AG09309 (cell line): ENCODE measurements at places on chromosomes 12 and 14.

GRCh38 chr12:3537719-3538465 lies 46.9 kb downstream of the PRMT8 start:
- DNase-seq: no peak

DNA sequence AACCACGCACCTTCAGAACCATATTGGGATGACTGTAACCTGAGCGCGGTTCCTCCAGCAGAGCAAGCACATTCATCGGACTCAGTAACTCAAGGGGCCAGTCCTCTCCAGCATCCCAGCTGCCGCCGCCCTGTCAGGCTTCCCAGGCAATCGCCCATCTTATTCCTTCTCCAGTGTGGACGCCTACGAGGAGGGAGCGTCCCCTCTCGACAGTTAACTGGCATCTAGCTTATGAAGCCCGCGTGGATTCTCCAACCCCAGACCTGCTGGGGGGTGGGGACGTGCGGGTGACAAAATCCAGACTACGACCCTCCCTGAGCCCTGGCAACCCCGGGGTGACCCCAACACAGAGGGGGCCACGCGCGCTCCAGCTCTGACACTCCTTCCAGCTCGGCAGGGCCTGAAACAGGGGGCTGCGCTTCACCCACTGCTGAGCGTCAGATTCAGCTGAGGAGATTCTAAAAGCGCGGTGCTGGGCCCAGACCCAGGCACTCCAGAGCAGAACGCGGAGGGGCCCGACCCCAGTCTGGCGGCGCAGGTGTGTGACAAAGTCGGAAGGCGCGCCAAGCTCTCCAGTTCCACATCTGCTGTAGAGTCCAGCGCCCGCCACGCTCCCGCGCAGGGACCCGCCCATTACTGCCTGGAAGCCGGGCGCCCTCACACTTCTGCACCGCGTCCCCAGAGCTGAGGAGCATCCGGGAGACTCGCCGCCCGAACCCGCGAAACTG lies 43.9 kb upstream of the ESR2 start:
- DNase-seq: no peak

- no peak for DNase-seq
Measured at GRCh38 chr12:120784804-120785203, 59.2 kb downstream of the ACADS start.

GRCh38 chr14:24699052-24699451 lies 65.1 kb upstream of the GZMB start:
- no peak for DNase-seq

- no peak for DNase-seq
Measured at GRCh38 chr14:59474172-59474571, 9.0 kb upstream of the GPR135 start.

- no peak for DNase-seq
Measured at GRCh38 chr12:89707703-89708564, 704 bp downstream of the ATP2B1 start.

GRCh38 chr12:22978962-22979361 lies 354.0 kb downstream of the ETNK1 start:
- peak; percentile 94 for DNase-seq

DNA sequence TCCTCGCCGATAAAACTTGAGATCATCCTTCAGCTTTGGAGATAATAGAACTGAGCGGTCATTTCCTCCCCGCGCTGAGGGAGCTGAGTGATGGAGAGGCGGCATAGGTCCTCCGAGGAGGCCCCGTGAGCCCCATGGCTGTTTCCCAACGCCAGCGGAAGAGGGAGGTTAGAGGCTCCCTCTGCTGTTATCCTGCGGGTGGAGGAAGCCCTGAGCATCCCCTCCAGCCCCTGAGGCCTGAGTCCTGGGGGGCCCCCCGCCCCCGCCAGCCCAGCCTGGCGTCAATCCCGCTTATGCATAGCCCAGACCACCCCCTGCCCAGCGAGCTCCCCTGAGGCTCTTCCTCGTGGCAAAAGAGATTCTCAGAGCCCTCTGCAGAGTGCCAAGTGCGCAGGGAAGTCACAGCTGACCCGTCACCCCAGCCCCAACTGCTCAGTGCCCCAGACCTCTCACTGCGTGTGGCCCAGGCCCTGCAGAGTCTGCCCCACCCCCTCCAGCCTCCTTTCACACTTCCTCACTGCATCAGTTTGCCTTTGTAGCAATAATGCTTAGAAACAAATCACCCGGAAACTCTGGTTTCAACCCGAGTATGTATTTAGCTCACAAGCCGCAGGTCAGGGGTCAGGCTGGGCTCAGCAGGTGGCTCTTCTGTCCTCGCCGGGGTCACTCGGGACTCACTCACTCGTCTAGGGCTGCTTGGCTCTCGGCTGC lies 44.7 kb upstream of the GALNT9 start:
- DNase-seq: no peak

GRCh38 chr12:13242936-13243335 lies 46.4 kb downstream of the EMP1 start:
- no peak for DNase-seq

GRCh38 chr12:123614531-123614930 lies 12.6 kb downstream of the DDX55 start:
- DNase-seq: peak; percentile 33

DNA sequence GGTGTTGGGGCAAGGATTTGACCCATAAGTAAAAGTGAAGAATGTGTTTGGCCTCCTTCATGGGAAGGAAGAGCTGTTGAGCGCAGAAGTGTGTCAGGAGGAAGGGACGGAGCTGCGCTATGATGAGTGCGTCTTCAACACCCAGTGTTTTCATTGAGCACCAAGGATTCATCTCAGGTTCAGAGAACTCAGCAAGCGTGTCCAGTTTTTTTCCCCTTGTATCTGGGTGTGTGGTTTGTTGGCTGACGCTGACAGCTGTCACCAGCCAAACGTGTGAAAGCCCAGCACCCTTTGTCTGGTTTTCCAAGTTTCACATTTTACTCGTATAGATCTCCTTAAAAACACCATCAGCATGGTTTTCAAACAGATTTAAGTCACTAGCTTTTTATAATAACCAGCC lies 12.3 kb downstream of the EP400 start:
- DNase-seq: no peak

- no peak for DNase-seq
Measured at GRCh38 chr14:20400965-20401593, 12.2 kb downstream of the TEP1 start.

- no peak for DNase-seq
Measured at GRCh38 chr14:90556012-90556477, 159.2 kb downstream of the CALM1 start.

DNA sequence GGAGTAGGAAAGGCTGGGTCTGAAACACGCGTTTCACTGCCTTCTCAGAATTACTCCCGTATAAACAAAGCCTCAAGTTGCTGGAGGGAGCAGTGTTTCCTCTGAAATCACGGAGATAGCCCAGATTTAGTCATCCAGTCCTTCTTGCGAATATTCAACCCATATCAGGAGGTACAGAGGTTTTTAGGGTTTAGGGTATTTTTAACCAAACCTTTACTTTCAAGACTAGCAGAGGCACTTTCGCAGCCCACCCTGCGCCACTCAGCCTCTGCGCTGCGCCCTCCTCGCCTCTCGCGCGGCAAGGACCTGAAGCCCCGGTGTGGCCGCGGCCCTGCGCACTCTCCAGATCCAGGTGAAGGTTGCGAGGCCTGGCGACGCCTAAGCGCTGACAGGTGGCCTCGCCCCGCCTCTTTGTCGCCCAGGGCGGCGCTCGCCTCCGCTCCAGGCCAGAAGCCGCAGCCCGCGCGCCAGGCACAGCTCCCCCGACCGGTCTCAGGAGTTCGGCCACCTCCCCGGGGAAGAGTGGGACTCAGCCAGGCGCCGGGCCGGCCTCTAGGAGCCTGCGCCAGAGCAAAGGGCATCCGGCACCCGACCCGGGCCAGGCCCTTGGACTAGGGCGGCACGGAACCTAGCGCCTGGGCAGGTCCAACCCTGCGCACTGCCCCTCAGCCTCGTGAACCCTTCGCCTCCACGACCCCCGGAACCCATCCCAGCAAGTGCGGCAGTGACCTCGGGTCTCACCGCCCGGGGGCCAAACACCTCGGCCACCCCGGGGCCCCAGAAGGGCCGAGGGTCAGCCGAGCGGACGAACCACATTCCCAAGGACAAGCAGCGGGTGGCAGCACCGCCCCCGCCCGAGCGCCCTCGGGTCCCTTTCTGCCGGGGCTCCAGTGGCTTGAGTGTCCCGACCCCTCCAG lies 1.8 kb upstream of the SAMD4A start:
- DNase-seq: no peak

DNA sequence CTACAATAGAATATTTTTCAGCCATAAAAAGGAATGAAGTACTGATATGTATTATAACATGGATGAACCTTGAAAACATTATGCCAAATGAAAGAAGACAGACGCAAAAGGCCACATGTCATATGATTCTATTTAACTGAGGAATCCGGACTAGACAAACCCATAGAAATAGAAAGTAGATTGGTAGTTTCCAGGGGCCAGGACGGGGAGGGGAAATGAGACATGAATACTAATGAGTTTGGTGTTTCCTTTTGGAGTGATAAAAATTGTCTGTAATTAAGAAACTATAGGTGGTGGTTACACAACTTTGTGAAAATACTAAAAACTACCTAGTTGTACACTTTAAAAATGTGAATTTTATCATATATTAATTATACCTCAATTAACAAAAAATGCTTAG lies 247.6 kb downstream of the BCAT1 start:
- no peak for DNase-seq

DNA sequence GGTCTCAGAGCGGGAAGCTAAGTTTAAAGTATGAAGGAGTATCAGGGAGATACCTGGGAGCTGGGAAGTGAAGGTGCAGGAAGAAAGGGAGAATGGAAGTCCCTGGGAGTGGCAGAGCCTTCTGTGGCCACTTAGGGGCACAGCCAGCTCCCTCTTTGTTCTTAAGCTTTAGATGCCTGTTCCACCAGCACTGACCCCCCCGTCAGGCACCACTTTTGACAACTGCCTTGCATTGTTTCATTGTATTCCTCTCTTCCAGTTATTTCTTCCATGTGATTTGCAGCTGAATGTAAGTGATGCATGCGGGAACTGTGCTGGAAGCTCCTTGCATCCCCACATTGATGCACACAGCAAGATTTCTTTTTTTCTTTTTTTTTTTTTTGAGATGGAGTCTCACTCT lies 2.6 kb downstream of the GALNT16 start:
- DNase-seq: no peak
